ENCODE measurements at places on chromosomes 4 and X.

GRCh38 chrX:154018518-154019060 lies 1.1 kb downstream of the IRAK1 start:
- no peak for DNase-seq

DNA sequence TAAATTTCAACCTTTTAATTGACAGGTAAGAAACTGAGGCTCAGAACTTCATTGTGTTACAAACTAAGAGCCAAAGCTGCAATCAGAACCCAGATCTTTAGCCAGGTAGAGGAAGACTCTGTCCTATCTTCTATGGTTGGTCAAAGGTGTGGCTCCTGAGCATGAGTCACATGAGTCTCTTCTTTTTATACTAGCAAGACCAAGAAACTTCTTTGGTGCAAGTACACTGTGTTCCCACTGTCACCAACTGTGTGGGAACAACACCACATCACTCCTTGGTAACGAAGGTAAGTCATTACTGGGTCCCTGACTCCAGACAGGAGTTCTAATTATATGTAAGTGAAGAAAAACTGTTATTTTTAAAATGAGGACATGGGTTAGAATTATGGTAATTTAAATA lies 290.1 kb downstream of the INPP4B start:
- DNase-seq = no peak

DNA sequence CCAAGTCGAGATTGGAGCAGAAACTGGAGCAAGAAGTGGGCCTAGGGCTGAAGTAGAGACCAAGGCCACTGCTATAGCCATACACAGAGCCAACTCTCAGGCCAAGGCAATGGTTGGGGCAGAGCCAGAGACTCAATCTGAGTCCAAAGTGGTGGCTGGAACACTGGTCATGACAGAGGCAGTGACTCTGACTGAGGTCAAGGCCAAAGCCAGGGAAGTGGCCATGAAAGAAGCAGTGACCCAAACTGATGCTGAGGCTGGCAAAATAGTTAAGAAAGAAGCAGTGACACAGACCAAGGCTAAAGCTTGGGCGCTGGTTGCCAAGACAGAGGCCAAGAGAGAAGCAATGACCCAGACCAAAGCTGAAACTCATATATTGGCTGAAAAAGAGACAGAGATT lies 3.5 kb downstream of the ARMCX4 start:
- DNase-seq = no peak

DNA sequence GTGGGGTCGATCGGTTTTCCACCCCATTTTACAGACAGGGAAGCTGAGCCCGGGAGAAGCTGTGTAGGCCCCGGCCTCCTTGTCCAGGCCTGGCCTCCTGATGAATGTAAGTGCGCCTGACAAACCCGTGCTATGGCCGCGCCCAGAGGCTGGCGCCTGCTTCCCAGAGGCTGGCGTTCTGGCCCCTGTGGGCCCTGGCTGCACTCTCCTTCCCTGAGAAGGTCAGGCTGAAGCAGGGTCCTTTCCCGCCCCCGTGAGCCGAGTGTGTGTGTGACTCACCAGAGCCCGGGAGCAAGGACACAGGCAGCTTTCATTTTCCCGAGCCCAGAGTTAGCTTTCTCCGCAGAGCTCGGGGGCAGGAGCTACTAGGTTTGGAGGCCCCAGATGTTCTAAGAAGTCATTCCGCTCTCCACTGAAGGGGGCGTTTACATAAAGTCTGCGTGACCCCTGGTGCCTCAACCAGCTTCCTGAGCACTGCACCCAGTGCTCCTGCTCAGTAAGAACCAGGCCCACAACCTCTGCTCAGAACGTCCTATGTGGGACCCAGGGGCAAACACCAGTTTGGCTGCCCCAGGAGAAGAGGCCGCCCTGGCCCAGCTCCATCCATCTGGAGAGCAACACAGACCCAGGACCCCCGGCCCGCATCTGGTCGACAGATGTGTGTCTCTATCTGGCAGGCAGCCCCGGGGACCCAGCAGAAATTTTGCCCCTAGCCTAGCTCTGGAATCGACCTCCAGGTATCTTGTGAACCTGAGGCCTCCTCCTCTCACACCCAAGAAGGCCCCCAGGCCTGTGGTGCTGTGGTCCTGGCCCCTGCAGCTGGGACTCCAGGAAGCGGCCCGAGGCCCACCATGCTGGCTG lies 13.6 kb downstream of the UVSSA start:
- no peak for DNase-seq

- DNase-seq = no peak
Measured at GRCh38 chr4:152022543-152022942, 261.7 kb upstream of the GATB start.

DNA sequence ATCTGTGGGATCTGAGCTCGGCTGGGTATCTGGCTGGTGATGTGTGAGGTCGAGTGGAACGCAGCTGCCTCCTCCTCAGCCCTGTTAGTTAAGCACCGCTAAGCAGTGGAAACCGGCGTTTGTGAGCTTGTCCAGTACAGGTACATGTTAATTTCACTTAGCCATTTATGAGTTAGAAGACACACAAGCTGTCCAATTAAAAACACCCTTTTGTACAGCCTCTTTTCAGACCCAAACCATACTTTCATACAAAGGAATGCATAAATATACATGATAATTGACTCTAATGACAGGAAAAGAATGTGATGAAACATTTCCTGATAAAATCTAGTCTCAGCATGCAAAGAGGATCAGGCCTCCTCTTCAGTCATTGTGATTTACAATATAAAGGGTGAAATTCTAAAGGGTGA lies 163.6 kb upstream of the FAT1 start:
- DNase-seq = no peak

GRCh38 chrX:110750526-110751189 lies 45.0 kb downstream of the CHRDL1 start:
- DNase-seq = no peak

DNA sequence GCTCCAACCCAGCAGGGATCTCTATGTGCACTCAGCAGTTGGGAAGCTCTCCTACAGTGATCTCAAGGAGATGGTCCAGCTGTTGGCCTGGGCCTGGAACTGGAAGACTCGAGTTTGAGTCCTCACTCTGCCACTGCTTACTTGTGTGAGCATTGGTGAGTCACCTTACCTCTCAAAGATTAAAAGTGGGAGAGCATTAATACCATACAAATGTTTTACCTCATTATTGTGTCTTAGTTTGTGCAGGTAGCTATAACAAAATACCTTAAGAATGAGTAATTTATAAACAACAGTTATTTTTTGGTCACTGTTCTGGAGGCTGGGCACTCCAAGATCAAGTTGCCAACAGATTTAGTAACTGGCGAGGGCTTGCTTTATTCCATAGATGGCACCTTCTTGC lies 21.4 kb upstream of the ZNF827 start:
- no peak for DNase-seq

GRCh38 chr4:158783785-158784184 lies 15.0 kb downstream of the FNIP2 start:
- DNase-seq = no peak

Data from Calu3 (cell line).